ENCODE measurements at places on chromosomes 6 and 20. TPM values are rescaled to one million over a fixed set of nuclear protein-coding genes. Genes with fewer than 3 reads are reported as not detected.

MUC21 gene
- not detected for total RNA-seq

ADGRF5 gene
- 28.5 TPM for total RNA-seq

LAMA5 gene
- 30.9 TPM for total RNA-seq

GABRR1 gene
- total RNA-seq = 0.40 TPM

MOG gene
- total RNA-seq = not detected

CNR1 gene
- total RNA-seq = 0.13 TPM

MUC22 gene
- total RNA-seq = not detected

SLC32A1 gene
- total RNA-seq = not detected

MCHR2 gene
- total RNA-seq = not detected

CYP24A1 gene
- 0.53 TPM for total RNA-seq

SAPCD1 gene
- total RNA-seq = 2.7 TPM

CHRNA4 gene
- total RNA-seq = 0.71 TPM

FOXA2 gene
- not detected for total RNA-seq

ANKEF1 gene
- total RNA-seq = 1.1 TPM

DCDC2 gene
- 0.04 TPM for total RNA-seq

BPIFA1 gene
- not detected for total RNA-seq

TTK gene
- 9.4 TPM for total RNA-seq

SLC17A2 gene
- total RNA-seq = not detected

ARMC2 gene
- 3.6 TPM for total RNA-seq

NKX2-2 gene
- total RNA-seq = 0.04 TPM

PRPH2 gene
- 5.3 TPM for total RNA-seq

SLC17A4 gene
- not detected for total RNA-seq

SLC4A11 gene
- 0.35 TPM for total RNA-seq

GABRR2 gene
- 0.53 TPM for total RNA-seq

CAGE1 gene
- 0.04 TPM for total RNA-seq

LY6G5B gene
- total RNA-seq = 4.9 TPM

SNAI1 gene
- total RNA-seq = 3.8 TPM

PNLDC1 gene
- total RNA-seq = 0.22 TPM

SAMD3 gene
- 0.71 TPM for total RNA-seq

GTF2H4 gene
- total RNA-seq = 15.5 TPM

PSORS1C2 gene
- not detected for total RNA-seq

SIGLEC1 gene
- 2.1 TPM for total RNA-seq

PPP1R16B gene
- 5.5 TPM for total RNA-seq

All from muscle of leg (tissue), 16 donors.